ENCODE measurements at places on chromosomes 5 and 9. TPM values are rescaled to one million over a fixed set of nuclear protein-coding genes. Genes with fewer than 3 reads are reported as not detected.

- DNase-seq, result no peak
Measured at GRCh38 chr9:110599468-110599867, 19.9 kb upstream of the SVEP1 start.

DNA sequence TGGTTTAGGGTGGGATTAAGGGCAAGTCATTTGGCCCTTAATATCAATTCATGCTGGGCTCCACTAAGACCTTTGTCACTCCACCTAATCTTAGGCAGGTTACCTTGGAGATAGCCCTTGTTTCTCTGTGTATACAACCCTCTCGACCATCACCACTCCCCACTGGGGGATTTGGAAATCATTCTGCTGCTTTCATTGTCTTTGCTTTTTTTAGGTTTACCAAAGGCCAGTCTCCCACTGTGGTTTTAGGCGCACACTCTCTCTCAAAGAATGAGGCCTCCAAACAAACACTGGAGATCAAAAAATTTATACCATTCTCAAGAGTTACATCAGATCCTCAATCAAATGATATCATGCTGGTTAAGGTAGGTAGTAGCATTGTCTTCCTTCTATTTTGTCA lies 6.2 kb downstream of the GZMK start:
- no peak for DNase-seq

DNA sequence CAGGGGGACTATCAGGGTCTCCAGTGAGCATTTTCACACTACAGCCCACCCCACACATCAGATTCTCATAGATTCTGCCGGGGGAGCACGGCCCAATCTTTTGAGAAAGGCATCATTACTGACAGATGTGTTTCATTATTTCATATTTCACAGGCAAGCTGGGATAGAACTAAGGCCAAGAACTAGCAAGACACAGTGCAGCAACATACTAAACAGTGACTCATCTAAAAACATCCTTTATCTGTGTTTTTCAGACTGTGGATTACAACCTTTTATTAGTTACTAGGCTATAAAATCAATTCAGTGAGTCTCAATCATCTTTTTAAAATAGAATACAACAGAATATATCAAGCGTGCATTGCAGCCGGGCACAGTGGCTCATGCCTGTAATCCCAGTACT lies 59.8 kb downstream of the CPLANE1 start:
- DNase-seq, result no peak

GRCh38 chr5:113212244-113212920 lies 222.4 kb downstream of the TSSK1B start:
- no peak for DNase-seq

- DNase-seq, result no peak
Measured at GRCh38 chr5:25515525-25515924, 870.7 kb upstream of the CDH10 start.

DNA sequence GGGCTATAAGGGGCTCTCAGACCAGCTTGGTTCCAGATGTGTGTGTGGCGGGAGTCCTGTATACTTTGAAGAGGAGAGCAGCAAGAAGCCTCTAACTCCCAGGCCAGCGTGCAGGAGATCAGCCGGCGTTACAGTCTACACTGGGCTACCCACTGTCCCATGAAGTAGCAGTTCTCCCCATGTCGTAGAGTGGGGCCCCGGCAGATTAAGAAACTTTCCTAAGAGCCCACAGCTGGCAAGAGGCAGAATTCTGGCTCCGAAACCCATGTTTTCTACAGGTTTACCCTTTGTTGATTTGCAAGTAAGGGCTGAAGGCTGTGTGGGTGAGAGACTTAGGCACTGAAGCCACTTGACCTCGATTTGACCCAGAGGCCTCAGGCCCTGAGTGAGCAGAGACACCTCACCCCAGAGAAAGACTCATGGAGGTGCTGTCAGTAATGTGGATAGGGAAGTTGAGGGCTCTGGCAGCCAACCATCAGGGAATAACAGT lies 881 bp upstream of the B4GALT1 start:
- DNase-seq, result peak; percentile 40

GRCh38 chr5:158967541-158967940 lies 132.2 kb downstream of the EBF1 start:
- no peak for DNase-seq

Gene SLC46A2
- not detected for total RNA-seq

Gene KIF24
- total RNA-seq, result 8.6 TPM

GRCh38 chr5:157100140-157100679 lies 8.6 kb downstream of the HAVCR2 start:
- DNase-seq, result peak; percentile 21

DNA sequence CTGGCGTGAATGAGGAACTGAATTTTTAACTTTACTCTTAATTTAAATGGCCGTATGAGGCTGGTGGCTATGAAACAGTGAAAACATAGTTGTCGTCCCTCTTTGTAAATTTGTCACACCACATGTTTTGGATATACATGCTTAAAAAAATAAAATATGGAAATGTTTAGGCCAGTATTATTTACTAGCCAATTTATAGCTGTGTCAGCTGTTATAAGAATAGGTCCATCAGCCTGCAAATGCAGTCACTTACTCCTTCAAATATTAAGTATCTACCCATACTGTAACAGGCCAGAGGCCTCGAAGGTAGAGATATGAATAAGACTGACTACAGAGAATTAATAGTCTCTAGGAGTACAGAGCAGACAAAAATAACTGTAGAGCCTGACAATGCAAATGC lies 30.0 kb downstream of the NR6A1 start:
- DNase-seq, result no peak

Gene ARL14EPL
- total RNA-seq, result not detected

Gene DDX4
- total RNA-seq, result 0.83 TPM

Gene INSL4
- total RNA-seq, result not detected
